ENCODE measurements at places on chromosomes 5 and 9.
A peak's percentile ranks its signal among the peaks of the same experiment; 100 is the strongest.

GRCh38 chr9:96161819-96162218, 140.2 kb downstream of the HSD17B3 start:
- DNase-seq = no peak

- DNase-seq = no peak
Measured at GRCh38 chr5:93088592-93089389, 492.2 kb downstream of the NR2F1-AS1 start.

DNA sequence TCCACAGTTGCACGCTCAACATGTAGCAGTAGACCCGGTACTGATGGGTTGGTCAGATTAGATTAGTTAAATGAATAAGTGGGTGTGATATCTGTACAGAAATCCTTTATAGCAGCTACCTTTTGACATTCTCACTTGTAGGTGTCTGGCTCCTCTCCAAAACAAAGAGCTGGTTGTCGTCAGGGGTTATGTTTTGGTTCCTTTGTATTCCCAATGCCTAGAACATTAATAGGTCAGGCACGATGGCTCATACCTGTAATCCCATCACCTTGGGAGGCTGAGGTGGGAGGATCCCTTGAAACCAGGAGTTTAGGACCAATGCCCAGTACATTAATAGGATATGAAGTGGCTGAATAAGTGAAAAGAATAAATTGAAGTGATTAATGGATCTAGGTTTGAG, 182.1 kb downstream of the SNCAIP start:
- DNase-seq = no peak

- no peak for DNase-seq
Measured at GRCh38 chr5:45284436-45284835, 411.7 kb downstream of the HCN1 start.

- DNase-seq = no peak
Measured at GRCh38 chr5:5351288-5351979, 71.0 kb upstream of the ICE1 start.

GRCh38 chr5:93601802-93602155, 18.8 kb downstream of the NR2F1 start:
- no peak for DNase-seq

DNA sequence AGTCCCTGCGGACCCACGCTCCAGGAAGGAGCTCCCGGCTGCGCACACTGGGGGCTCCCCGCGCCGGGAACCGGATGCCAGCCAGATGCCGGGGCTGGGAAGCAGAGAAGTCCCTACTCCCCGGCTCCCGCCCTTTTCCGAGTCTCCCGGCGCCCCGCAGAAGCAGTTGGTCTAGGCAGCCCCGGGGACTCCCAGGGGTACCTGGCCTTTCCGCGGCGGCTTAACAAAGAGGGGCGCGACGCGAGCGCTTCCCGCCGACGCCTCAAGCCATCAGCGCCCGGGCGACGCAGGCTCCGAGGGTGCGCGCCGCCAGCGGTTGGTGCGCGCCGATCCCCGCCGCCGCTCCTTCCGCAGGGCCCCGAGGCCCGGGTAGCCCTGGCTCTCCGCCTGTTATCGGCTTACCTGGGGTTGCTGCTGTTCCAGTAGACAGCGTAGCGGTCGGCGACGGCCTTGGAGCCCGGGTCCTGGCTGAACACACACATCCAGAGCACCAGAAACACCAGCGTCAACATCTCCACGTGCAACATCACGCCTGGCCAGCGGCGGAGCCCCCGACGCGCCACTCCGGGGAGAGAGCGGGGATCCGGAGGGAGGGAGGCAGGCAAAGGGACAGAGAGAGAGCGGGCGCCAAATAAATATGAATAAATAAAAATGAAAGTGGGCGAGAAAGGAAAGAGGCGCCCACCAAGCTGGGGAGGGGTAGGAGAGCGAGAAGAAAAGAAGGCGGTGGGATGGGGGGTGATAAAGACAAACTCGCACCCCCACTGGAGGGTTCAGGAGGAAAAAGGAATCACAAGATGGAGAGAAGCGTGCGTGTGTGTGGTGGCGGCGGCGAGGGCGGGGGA, 428 bp downstream of the EFNA5 start:
- DNase-seq = no peak

- no peak for DNase-seq
Measured at GRCh38 chr5:88724201-88724600, 158.8 kb downstream of the MEF2C start.

- DNase-seq = no peak
Measured at GRCh38 chr9:108836319-108836718, 19.5 kb downstream of the ACTL7B start.

GRCh38 chr9:114588210-114588609, 641 bp downstream of the ATP6V1G1 start:
- no peak for DNase-seq

DNA sequence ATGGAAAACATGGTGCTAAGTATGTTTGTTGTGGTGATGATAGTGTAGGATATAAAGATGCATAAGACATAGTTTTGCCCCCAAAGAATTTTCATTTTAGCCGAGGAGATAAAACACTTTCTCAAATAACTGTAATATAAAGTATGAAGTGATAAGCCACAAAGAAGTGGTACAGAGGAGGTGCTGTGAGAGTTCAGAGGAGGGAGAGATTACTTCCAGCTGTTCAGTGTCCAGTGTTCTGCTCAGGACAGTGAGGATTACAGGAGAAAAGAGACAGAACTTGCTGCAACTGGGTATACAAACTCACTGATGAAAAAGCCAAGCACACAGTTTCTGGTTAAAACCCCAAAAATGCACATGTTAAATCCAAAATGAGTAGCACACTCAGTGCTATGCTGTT, 309.3 kb downstream of the KIAA0825 start:
- DNase-seq = no peak

- DNase-seq = no peak
Measured at GRCh38 chr5:113359419-113359818, 75.4 kb downstream of the TSSK1B start.

- no peak for DNase-seq
Measured at GRCh38 chr5:1747079-1747802, 52.4 kb downstream of the MRPL36 start.

DNA sequence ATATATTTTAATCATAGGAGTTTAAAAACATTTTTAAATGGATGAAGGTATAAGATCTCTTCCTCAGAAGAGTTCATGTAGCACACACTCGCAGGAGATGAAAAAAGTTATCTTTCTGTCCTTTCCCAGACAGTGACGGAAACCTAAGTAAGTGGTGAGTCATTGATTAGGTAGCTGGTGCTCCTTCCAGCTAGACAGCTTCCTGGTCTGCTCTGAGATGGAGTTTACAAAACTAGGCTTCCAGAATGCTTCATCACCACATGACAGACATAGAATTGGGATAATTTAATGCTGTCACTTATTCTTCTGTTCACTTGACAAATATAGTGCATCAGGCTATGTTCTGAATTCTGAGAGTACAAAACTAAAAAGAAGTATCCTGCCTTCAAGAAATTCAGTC, 2393.0 kb upstream of the C9orf72 start:
- no peak for DNase-seq

GRCh38 chr5:150122158-150122510, 33.5 kb downstream of the PDGFRB start:
- peak; percentile 29 for DNase-seq

GRCh38 chr5:159316519-159317383, 13.5 kb downstream of the IL12B start:
- no peak for DNase-seq

DNA sequence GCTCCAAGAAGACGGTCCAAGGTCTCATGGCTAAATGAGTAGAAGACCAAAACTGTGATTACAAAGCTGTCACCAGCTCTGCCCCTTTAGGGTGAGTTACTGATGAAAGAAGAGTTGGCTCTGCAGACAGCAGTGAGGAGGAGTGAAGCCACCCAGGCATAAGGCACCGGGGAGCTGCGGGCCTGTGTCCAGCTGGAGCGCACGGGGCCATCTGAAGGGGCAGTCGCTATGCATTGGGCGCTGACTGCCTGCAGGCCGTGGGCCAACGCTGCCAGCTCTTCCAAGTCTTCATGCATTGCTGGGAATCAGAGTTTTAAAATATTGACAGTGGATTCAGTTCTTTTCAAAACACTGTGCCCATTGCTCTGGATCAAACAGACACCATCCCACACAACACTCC, 70.3 kb downstream of the DAPK1 start:
- no peak for DNase-seq

DNA sequence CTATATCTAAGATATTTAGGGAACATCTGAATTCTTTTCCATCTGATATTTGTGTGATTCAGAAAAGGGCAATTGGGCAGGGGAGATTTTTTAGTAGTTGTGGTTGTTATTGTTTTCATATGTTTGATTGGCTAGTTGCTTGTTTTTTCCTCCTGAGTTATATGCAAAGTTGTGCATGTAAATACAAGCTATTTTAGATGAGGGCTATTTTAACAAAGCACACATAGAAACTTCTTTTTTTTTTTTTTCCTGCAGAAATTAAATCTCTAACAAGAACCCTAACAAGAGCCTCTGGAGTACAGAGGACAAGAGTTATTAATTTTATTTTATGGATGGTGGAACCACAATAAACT, 559.1 kb downstream of the CETN3 start:
- DNase-seq = no peak

- no peak for DNase-seq
Measured at GRCh38 chr5:143733665-143734455, 78.1 kb upstream of the HMHB1 start.

DNA sequence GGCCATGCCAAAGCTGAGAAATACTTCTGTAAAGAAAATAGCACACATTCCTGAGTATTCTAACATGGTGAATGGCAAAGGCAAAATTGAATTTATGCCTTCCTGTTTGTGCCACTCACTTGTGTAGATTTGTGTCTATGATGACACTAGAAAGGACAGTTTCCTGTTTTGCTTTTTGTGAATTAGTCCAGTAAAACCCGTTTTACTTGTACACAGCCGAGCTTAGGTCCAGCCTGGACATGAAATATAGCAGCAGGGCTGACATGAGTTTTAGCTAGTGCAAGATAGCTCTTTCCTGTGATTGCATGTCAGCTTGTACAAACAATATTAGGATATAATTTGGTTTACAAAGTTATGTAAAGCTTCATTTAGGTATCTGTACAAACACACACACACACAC, 1891.7 kb upstream of the WWC1 start:
- no peak for DNase-seq
